ENCODE measurements at places on chromosomes 6 and 20.
A peak's percentile ranks its signal among the peaks of the same experiment; 100 is the strongest.

DNA sequence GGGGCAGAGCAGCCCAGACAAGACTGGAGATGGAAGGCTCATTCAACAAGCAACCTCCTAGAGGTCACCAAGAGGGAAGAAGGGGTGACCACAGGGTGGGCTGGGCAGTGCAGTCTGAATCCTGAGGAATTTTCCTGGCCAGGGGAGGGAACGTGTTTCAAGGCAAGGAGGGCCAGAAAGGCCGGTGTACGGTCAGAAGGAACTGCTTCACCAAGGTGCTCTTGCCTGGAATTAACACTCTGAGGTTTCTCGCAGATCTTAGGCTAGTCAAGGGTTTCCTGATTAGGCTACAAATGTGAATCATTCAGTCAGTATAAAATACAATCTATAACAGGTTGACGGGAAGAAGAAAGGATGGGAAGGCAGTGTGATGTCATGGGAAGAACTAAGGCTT is 199.3 kb downstream of the LRFN2 start:
- DNase-seq = no peak

DNA sequence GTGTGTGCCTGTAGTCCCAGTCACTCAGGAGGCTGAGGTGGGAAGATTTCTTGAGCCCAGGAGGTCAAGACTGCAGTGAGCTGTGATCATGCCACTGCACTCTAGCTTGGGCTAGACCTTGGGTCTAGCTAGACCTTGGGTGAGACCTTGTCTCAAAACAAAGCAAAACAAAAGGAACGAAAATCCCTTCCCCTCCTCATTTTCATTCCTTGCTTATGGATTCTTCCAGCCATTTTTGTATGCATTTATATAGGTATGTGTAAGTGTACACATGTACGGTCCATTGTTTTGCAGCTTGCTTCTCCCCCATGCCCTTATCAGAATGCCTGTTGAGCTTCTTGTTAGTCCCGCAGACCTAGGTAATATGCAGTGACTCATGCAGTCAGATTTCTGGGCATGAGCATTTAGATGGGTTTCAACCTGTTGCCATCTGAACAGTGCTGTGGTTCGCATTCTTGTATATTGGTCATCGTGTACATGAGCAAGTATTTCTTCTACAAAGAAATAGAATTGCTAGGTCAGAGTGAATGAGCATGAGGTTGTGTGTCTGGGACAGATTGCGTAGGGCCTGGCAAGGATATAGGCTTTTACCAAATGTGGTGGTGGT is 73.2 kb downstream of the ATRN start:
- DNase-seq = no peak

DNA sequence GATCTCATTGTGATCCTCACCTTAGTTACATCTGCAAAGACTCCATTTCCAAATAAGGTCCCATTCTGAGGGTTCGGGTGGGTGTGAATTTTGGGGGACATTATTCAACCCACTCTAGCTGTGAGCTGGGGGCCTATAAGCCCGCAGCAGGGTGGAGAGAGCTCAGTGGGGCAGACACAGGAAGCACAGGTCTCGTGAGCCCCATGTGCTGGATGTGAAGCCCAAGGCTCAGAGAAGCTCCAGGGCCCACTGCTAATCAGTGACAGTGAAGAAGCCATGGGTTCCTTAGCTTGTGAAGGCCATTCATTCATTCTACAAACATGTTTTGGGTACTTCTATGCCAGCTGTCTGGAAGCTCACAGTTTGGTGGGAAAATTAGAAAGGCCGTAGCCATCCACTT is 47.5 kb downstream of the CHMP4B start:
- no peak for DNase-seq

DNA sequence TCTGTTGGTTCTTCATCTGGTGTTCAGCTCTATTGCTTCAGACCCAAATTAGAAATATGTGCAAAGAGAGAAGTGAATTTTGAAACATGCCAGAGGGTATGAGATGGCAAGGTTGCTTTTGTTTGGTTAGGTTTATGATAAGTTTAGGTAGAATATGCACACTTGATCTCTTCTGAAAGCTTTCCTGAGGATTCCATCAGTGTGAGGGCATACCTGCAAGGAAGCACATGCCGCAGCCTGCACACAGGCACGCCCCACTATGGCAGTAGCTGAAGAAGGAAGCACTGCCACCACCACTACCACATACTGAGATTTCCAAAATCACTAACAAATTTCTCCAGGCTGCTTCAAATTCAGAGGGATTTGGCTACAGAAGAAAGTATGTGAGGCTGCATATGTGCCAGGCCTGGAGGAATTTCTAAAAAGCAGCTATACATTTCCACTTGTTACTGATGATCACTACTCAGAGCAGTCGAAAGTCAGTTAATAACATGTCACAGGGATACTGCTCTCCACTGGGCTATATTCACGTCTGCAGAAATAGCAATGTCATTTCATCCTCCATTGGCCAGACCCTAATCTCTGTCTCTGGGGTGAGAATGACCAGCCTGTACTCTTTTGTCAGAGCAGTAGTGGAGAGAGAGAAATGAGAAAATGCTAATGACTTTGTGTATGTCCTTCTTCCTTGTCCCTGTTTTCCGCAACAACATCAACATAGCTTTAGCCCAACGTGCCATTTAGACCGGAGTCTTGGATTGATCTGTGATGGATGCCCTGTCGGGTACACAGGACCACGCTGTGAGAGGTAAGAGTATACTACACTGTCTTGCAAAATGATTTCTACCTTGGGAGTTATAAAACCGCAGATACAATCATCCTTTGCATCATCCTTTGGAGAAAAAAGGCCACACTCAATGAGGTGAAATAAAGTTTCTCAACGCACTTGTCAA is 396.7 kb downstream of the LAMA2 start:
- no peak for DNase-seq

DNA sequence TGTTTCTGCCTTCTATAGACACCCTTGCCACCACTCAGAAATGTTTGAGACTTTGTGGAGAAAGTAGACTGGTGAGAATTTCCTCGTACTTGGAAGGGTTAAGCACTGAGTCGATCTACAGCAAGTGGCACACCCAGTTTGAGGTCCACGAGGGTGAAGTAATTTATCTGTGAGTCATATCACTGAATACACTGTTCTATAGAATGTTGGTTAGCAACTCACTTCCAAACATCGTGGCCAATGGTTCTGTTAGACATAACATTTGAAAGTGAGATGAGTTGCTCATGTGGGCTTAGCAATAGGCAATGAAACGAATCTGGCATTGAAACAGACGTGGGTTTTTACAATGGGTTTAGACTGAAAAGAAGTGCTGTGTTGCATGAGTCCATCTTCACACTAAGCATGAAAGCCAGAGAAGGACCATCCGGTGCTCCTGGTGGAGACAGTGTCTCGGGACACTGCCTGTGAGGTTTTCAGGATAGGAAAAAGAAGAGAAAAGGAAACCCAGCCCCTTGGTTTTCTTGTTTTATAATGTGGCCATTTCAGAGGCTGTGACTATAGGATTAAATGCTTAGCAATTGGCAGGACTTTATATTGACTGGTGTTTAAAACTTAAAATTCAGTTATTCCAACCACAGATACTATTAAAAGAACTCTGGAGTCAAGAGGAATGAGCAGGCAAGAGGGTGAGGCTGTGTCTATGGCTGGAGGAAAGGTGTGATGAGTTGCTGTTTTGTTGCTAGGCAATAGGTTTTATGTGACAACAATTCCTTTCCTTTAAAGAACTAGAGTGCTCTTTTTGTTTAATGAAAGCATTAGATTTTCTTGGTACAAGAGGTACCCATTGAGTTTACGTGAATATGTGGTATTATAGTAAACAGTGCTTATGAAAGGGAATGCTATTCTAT is 31.0 kb upstream of the EZR start:
- DNase-seq = peak; percentile 28

GRCh38 chr20:24935140-24935539 is 13.9 kb upstream of the CST7 start:
- no peak for DNase-seq

- DNase-seq = no peak
Measured at GRCh38 chr6:148736774-148737412, 9.9 kb upstream of the UST start.

DNA sequence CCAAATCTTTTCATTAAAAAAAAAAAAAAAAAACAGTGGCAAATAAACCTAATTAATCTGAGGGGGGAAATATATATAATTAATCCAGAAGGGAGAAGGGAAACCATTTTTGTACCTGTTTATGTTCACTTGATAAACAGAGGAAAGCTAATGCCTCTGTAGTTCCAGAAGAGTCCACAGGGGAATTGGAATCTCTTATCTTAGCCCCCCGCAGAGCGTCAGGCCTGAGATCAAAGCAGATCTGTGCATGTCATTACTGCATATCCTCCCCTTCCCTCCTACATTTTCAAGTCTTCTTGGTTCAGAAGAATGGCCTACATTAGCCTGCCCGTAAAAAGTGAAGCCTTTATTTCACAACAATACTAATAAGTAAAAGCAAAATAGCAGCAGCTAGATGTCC is 157.2 kb downstream of the PTPRT start:
- DNase-seq = peak; percentile 23

DNA sequence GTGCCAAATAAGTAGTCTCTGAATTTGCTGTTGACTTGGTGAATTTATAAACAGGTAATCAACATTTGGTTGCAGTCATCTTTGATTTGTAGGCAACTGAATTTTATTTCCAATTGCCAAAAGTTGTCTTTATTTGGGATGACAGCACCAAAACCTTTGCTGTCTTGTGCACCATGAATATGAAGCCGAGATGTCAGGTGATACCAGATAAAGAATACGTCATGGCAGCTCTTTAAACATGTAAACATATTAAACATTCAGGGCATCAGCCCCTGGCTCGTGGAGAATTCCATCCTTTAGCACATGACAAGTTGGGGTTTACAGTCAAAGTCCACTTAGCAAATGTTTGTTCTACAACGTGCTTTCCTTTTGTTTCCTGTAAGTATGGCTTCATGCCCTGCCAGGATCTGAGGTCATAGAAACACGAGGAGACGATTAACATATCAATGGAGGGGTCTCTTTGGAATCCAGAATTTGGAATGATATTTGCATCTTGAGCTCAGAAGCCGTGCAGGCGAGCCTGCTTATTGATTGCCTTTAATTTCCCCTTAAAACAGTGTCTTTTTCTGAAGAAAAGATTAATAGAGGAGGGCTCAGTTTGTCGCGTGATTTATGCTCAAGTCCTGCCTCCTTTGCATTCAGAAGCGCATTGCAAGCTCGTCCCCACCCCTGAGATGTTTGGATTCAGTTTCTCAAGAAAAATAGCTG is 170.2 kb upstream of the ZNF217 start:
- DNase-seq = peak; percentile 53

GRCh38 chr6:28090917-28091586 is 10.7 kb downstream of the ZNF165 start:
- no peak for DNase-seq

DNA sequence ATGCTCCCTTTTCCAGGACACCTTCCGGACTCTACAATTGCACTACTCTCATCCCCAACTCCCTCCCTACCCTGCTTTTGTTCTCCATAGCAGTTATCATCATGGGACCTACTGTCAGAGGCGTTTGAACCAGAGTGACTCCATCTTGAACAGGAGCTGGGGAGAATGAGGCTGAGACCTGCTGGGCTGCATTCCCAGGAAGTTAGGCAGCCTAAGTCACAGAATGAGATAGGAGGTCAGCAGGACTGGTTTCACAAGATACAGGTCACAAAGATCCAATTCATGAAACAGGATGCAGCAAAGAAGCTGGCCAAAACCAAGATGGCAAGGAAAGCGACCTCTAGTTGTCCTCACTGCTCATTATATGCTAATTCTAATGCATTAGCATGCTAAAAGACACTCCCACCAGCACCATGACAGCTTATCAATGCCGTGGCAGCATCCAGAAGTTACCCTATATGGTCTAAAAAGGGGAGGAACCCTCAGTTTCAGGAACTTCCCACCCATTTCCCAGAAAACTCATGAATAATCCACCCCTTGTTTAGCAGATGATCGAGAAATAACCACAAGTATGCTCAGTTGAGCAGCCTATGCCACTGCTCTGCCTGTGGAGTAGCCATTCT is 15.6 kb downstream of the SLC13A3 start:
- no peak for DNase-seq

DNA sequence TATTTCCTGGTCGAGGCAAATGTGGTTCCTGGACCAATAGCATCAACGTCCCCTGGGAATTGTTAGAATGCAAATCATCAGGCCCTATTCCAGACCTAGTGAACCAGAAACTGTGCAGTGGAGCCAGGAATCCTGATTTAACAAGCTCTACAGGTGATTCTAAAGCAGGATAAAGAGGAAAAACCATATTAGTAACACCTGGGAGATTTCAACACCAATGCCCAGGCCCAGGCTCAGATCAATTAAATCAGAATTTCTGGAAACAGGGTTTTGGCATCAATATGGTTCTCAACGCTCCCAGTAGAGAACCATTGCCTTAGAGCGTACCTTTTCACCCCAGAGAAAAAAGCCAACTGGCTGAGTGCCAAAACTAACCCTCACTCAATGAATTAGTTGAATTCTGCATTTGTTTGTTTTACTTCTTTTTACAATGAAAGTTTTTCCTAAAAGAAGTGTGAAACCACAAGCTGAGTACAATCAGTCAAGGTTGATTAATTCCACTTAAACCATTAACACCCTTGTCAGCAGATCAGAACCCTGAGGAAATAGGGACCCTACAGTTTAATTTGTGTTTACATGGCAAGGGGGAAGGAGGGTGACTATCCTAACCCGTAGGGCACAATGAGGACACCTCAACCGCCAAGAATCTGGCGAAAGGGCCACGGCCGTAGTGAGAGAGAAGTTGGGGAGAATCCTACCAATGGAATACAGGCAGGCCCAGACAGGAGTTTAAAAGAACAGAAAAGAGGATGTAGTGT is 34.9 kb upstream of the LOC128125822 start:
- peak; percentile 19 for DNase-seq

GRCh38 chr6:6815732-6816131 is 227.2 kb downstream of the LY86 start:
- DNase-seq = no peak

GRCh38 chr6:106398621-106399020 is 38.1 kb downstream of the CRYBG1 start:
- DNase-seq = no peak

- DNase-seq = no peak
Measured at GRCh38 chr6:16421462-16421960, 183.1 kb downstream of the GMPR start.

DNA sequence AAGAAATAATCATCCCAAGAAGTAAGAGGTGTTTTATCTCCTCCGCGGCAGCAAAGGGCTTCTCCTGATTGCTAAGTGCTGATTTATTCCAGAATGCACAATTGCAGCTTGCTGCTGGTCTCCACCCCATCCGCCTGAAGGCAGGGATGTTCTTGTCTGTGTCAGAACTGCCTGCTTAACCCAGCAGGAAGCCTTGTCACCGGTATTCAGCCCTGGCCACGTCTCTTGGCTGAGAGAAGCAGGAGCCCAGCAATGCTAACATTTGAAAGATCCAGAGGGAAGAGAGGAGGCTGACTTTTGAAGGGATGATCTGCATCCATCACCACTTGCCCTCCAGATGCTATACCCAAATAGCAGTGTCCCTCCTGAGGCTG is 4.2 kb downstream of the SCML4 start:
- DNase-seq = peak; percentile 45

All from iPS-NIHi11 (cell line).